SW 1271 (cell line): ENCODE measurements at places on chromosomes 3 and 15.

- no peak for DNase-seq
Observed at GRCh38 chr3:52259035-52259434, 13.5 kb downstream of the PPM1M start.

GRCh38 chr3:129085818-129086217 lies 25.2 kb downstream of the GP9 start:
- no peak for DNase-seq

- no peak for DNase-seq
Observed at GRCh38 chr3:136396916-136397315, 146.8 kb downstream of the PCCB start.

GRCh38 chr15:24269166-24269571 lies 406.4 kb upstream of the NPAP1 start:
- no peak for DNase-seq

GRCh38 chr3:194906229-194906629 lies 220.5 kb downstream of the FAM43A start:
- DNase-seq: no peak

GRCh38 chr3:46001178-46001577 lies 5.6 kb upstream of the FYCO1 start:
- no peak for DNase-seq

DNA sequence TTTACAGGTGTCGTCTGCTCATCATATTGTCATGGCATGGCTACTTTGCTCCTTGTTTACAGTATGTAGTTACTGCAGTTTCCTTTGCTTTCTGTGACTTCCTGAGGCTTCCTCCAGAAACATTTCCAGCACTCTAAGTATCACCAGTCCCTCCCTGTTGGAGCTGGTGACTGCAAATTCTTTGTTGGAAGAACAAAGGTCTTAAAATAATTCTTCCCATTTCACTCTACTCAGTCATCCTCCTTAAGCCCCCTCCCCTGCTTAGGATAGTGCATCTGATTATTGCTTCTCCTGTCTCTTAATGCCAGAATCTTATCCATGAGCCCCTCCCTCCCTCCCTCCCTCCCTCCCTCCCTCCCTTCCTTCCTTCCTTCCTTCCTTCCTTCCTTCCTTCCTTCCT lies 72.0 kb downstream of the C3orf38 start:
- no peak for DNase-seq

DNA sequence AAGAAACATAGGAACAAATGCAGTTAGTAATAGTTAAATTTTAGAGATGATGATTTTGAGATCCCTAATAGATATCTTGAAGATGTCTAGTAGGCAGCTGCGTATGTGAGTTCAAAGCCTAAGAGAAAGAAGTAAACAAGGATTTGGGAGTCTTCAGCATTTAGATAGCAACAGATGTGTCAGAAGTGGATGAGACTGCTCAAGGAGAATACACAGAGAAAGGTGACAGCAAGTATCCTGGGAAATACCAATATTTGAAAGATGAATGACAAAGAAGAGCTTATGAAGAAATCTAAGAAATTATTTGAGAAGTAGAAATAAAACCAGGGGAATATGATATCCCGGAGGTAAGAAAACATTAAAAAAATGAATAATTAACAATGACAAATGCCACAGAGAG lies 130.9 kb downstream of the PCCB start:
- no peak for DNase-seq

DNA sequence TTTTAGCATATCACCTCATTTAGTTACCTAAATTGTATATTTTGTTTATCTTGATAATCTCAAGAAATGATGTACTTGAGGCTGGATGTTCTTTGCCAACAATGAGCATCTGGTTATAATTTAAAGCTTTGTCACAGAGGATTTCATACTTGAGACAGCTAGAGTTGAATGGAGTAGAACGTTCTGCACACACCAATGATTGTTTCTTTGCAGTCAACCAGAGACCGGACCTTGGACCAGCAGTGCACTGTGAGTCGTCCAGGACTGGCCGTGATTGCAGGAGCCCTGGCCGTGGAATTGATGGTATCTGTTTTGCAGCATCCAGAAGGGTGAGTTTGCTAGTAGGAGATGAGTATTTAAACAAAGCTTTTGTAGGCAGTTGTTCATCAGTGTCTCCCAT lies 90.4 kb downstream of the ATG7 start:
- DNase-seq: no peak

- DNase-seq: no peak
Observed at GRCh38 chr3:167330993-167331785, 48.9 kb downstream of the ZBBX start.

DNA sequence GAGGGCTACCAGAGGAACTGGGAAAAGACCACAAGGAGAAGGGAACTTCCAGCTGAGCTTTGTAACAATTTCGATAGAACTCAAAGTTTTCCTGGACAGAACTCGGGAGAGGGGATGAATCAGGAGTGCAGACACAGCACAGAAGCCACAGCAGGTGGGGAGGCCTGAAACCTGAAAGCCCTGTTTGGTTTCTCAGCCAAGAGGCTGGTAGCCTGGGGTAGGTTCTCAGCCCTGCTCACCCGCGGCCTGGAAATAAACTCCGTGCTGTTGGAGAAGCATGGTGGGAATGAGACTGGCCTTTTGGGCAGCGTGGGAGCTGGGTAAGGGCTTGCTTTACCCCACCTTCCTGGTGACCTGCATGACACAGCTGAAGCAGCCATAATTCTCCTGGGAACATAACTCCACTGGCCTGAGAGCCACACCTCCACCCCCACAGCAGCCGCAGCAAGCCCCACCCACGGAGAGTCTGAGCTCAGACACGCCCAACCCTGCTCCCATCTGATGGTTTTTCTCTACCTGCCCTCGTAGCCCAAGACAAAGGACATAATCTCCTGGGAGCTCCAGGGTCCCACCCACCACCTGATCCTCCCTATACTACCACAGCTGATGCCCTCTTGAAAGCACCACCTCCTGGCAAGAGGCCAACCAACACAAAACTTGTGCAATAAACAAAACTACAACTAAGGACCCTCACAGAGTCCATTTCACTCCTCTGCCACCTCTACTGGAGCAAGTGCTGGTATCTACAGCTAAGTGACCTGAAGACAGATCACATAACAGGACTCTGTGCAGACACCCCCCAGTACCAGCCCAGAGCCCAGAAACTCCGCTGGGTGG lies 52.5 kb upstream of the CHRM5 start:
- no peak for DNase-seq

- DNase-seq: no peak
Observed at GRCh38 chr3:118369892-118370491, 664.7 kb downstream of the IGSF11 start.

- DNase-seq: no peak
Observed at GRCh38 chr15:98906712-98907083, 100.9 kb downstream of the PGPEP1L start.

- DNase-seq: no peak
Observed at GRCh38 chr15:77037388-77038209, 33.3 kb downstream of the TSPAN3 start.

DNA sequence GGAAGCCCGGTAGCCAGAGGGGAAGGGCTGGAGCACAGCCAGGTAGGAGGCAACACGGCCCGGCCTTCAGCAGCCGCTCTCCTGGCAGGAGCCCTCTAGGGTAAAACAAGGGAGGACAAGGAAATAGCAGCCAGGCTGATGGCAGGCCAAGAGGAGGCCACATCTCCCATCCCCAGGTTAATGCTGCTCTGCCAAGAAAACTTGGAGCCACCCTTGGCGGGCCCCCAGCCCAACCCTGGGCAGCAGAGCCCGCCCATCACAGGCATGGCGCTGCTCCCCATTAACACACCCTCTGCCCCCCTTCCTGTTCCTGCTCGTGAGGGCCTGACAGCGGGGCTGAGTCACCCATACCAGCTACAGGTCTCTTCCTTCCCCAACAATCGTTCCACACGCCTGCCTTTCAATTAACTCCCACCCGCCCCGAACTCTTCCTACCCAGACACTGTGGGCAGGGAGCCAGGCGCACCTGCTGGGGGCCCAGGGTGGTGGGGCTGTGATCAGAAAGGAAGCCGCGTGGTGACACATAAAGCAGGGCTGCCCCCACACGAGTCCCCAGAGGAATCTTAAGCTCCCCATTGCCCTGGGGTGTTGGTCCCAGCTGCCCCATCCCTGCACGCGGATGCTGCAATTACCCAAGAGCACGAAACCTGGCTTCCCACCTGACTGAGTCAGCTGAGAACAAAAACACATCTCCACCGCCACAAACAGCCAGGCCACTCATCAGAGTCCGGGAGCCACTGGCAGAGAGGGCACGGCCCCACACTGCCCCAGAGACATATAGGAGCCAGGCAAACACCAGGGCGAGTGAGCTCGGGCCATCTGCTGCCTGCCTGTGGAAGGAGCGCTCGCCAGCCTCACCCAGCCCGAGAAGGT lies at the start of gene C15orf62:
Gene C15orf62, plus strand, starts transcription at position 707 of the 873 bp plus-strand sequence. CDS start 516 bp downstream, outside the sequence.
- no peak for DNase-seq

DNA sequence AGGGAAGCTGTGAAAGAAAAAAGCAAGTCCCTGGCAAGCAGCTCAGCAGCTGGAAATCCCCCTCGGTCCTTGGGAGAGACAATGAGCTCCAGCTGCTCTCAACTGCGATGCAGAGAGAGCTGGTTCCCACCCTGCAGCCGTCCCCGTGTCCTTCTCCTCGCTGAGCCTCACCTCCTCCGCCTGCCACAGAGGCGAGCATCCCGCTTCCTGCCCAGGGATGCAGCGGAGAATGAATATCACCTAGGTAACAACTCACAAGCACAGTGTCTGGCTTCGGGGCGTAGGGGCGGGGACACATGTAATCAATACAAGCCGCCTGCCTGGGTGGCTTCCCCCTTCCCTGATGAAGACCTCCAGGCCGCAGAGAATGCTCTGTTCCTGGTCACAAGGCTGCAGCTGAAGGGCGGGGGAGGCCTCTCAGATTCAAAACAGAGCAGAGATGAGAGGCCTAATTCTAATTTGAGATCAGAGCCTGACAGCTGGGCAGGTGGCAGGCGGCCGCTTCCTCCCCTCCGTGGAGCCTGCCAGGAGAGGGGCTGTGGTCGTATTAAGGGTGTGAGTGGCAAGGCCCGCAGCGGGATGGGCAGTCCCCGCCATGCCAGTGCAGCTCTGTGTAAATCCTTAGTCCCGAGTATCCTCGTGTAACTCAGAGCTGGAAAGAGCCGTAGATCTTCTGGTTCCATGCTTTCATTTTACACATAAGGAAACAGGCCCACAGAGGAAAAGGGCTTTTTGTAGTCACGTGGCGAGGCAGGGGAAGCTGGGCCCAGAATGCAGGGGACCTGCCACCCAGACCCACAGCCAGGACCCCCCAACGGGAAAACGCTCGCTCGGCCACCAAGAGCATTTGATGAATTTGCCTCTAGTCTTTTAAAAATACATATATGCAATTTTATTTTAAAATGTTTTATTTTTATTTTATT lies 24.3 kb downstream of the ZDHHC19 start:
- no peak for DNase-seq

DNA sequence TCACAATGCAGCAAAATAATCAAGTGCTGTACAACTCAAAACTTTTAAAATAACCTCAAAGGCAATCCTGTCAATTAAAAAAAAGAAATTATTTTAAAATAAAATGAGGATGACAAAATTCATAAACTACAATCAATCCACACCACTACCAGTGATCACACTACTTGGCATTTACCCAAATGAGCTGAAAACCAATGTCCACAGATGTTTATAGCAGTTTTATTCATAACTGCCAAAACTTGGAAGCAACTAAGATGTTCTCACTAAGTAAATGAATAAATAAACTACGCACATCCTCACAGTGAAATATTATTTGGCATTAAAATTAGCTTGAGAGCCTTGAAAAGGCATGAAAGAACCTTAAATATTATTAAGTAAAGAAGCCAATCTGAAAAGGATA lies 121.3 kb downstream of the STAG1 start:
- DNase-seq: no peak

- DNase-seq: no peak
Observed at GRCh38 chr3:134029256-134029733, 430 bp downstream of the SLCO2A1 start.

DNA sequence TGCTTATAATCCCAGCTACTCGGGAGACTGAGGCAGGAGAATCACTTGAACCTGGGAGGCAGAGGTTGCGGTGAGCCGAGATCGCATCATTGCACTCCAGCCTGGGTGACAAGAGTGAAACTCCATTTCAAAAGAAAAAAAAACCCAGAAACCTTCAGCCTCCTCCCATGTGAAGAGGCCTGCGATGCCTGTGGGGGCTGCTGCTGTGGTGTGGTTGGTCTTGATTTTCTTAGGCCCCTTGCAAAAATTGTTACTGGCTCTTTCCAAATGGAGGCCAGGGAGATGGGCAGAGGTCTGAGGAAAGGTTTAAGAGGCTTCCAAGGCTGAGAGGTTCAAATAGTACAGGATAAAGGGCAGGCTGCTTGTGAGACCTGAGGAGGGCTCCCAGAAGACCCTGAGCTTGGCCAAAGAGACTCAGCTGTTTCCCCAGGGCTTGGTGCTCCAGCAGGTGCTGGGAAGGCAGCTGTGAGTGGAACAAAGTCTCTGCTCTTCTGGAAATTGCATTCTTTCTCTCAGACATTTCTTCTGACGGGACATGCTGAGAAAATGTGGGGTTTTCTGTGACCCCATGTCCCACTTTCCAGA lies 18.4 kb downstream of the GCSAM start:
- DNase-seq: no peak

- no peak for DNase-seq
Observed at GRCh38 chr15:89963301-89964231, 37.6 kb upstream of the ZNF710 start.

DNA sequence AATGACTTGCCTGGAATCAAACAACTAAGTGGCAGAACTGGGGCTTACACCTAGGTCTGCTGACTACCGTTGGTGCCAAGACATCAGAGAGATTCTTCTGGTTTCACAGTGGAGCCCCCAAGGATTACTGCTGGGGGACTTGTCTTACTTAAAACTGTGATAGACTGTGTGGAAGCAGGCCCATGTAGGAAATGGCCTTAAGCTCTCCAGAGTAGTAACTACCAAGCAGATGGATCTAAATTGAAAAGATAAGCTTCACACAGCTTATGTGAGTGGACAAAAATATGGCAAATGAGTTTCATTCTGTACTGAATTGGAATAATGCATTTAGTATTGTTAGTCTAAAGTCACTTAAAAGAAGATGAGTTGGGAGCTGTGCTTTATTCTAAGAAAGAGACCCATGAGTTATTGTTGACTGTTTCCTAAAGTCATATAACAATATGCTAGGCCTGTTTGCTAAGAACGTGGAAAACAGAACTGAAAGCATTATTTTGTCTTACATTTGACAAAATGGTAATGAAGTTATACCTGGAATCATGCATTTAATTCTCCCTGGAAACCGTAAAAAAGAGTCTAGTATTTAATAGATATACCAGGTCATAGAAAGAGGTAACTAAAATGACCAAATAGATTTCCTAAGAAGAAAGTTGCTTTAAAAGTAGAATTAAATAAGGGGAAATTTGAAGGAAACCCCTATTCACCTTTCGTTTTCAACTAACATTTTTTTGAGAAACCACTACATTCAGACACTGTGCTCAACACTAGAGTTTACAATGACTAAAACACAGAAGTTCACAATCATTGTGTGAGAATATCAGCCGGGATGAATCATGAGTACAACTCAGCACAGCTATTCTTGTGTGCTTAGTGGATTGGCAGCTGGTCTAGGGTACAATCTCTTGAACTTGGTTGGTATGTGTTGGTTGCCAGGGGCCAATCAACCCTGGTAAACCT lies 13.0 kb upstream of the MAPK6 start:
- DNase-seq: no peak

- DNase-seq: no peak
Observed at GRCh38 chr3:17292556-17292955, 407.8 kb downstream of the PLCL2 start.

GRCh38 chr3:149016669-149017541 lies 25.6 kb downstream of the GYG1 start:
- peak; percentile 53 for DNase-seq
